T-helper 22 cell (primary cell): ENCODE measurements at places on chromosomes 7 and 10.

GRCh38 chr10:86300931-86301830, 65.4 kb downstream of the GRID1 start:
- no peak for DNase-seq

GRCh38 chr10:61125560-61126170, 181.7 kb upstream of the RHOBTB1 start:
- no peak for DNase-seq

DNA sequence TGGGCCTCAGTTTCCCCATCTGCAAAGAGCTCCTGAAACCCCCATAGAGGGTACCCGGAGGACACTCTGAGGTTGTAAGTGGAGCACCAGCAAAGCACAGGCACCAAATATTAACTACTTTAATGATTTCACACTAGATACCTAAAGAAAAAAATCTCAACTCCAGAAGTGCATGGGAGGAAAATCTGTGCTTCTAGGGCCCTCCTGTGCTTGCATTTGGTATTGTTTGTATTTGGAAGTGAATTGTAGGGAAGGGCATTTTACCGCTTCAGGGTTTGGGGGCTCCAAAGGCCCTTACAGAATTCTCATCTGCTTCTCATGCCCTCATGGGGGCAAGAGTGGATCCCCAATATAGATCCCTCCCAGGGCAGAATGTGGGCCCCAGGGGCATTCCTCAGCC, 22.4 kb upstream of the DRGX start:
- DNase-seq, result no peak

DNA sequence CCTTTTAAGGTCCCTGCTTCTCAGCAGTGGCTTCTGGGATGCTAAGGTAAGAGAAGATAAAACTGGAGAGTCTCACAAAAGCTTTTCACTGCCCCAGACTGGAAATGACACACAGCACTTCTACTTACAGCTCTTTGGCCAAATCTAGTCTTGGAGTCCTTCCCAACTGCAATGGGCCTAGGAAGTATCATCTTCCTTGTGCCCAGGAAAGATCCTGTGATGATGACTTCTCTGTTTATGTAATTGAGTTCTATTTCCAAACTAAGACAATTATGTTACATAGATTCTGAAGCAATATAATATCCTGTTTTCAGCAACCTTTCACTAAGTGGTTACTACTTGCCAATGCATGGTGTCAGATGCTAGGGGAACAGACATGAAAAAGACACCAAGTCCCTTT, 234.1 kb downstream of the PTEN start:
- DNase-seq, result no peak
